Caki2 (cell line): ENCODE measurements at places on chromosomes 12 and 14.

GRCh38 chr14:89276424-89276975 lies 140.5 kb downstream of the FOXN3 start:
- DNase-seq: peak; percentile 38

GRCh38 chr12:108977360-108977759 lies 43.5 kb downstream of the SVOP start:
- no peak for DNase-seq

DNA sequence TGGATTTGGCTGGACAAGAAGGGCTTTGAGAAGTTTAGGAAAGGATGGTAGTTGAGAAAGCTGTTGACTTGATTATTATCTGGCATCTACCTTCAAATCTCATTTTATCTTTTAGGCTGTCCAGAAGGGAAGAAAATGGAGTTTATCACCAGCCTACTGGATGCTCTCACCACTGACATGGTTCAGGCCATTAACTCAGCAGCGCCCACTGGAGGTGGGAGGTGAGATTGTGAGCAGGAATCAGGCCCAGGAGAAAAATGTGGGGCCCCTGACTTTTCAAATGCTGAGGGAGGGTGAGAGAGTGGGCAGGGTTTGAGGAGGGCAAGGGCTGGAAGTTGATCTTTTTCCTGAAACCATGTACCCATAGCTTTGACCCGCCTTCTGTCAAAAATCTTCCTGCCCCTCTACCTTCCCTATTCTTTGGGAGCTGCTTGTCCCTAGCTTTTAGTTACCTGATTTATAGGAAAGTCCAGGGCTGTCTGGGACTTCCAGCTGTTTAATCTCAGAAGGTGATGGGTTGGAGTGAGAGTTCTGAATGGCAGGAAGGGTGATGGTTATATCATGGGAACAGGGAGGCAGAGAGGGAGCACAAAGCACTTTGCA lies 134.2 kb downstream of the SMOC1 start:
- DNase-seq: no peak

GRCh38 chr14:63435838-63436237 lies 107.3 kb downstream of the PPP2R5E start:
- DNase-seq: no peak

DNA sequence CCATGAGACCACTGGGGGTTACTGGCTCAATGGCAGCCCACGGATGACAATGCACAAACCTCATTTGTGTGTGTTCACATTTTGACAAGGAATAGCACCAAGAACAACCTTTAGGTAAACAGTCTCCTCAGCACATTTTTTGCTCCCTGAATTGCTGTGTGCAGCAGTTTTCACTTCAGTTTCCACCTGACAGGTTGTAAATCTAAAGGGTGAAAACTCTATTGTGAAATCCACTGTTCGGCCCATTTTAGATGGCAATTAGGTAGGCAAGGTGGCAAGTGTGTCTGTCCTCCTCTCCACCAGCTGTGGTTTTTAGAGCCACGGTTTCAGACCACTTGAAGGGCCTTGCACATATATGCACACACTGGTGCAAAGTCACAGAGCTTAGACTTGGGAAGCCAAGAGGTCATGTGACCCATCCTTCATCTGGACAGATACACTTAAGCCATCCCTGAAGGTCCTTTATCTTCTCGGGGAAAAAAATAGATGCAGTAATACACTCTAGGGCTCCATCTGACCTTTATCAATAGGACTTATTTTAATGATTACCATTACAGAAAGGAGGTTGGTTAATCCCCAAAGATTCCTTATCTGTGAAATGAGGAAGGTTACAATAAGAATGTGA lies 23.2 kb downstream of the HAL start:
- no peak for DNase-seq

DNA sequence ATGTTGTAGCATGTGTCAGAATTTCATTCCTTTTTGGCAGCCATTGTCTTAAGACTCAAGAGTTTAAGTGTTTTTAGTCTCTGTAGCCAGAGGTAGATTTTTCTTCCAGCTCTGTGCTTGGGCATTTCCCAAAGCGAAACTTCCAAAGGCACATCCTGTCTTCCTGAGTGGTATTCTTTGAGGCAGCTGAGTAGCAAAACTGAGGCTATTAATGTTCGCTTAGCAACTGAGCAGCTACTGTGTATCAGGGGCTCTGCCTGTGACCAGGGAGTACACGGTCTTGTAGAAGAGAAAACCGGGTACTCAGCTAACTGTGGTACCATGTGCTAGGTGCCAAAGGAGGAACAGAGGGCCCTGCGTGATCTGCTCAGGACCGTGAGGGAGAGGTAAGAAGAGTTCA lies 52.0 kb downstream of the ETV6 start:
- DNase-seq: no peak

DNA sequence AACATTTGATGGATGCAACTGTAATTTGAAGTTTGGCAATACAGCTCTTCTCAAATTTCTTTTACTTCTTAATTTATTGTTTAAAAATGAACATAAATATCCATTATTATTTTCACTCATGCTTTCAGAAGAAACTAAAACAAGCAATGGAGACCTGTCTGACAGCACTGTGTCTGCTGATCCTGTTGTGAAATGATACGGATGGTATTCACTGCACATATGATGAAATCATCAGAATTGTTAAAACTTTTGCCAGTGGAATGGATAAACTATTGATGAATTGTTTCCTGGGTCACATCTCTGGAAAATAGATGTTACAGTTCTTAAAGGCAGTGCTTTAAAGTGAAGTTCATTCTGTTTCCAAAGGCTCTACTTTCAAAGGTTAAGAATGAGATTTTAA lies 59.2 kb downstream of the WASHC4 start:
- DNase-seq: no peak

DNA sequence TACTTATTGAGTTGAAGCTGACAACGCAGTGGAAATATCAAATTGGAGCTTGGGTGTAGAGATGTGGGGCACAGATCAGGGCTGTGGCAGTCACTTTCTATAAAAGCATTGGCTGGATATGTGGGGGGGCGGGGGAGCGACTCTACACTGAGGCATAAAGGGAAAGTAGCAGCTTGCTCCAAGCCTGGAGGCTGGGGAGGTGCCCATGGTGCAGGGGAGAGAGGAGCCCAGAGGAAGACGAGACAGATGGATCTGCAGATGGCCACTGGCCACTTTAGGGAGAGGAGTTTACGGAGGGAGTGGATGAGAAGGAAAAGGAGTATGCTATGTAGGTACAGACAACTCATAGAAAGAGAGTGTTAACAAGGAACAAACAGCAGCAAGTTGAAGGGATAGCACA lies 13.5 kb upstream of the NGB start:
- DNase-seq: no peak

DNA sequence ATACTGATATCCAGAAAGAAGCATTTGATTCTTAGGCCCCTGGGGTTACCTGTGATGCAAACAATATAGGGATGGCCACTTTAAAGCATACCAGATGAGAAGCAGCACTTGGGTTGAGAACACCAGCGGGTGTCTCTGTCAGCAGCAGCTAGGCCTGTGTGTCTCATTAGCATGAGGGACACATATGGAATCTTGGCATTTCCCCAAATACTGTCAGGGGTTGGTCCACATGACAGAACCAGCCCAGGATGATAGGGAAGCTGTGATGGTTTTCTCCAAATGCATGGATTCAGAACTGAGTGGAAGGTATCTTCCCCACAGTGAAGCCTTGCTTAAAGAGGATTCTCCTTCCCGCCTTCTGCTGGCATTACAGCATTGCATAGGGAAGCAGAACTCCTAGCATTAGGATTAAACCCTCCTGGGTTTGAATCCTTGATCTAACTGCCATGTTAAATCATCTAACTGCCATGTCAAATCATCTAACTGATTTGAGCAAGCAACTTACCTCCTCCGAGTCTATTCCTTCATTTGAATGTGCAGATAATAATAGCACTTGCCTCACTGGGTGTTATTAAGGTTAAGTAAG lies 111.5 kb upstream of the WSCD2 start:
- no peak for DNase-seq

GRCh38 chr14:59161561-59162175 lies 26.8 kb upstream of the DAAM1 start:
- no peak for DNase-seq

GRCh38 chr14:69713209-69713781 lies 53.6 kb upstream of the SRSF5 start:
- no peak for DNase-seq

GRCh38 chr12:109027767-109028166 lies 6.9 kb upstream of the SVOP start:
- no peak for DNase-seq

DNA sequence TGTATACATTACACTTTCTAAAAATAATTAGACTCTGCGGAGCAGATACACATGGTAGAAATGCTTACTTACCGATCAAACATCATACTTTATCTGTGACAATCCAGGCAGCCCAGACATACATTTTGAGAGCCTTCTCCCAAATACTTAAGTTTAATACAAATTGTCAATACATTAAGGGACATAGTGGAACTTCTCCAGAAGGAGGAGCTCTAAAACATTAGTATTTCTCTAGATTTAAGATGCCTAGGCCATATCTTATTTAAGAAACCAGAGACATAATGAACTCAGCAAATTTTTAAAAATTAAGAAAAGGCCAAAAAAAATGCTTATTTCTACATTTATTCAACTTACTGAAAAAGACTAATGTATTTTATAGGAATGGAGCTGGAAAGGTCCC lies 16.1 kb downstream of the ACSM4 start:
- no peak for DNase-seq

DNA sequence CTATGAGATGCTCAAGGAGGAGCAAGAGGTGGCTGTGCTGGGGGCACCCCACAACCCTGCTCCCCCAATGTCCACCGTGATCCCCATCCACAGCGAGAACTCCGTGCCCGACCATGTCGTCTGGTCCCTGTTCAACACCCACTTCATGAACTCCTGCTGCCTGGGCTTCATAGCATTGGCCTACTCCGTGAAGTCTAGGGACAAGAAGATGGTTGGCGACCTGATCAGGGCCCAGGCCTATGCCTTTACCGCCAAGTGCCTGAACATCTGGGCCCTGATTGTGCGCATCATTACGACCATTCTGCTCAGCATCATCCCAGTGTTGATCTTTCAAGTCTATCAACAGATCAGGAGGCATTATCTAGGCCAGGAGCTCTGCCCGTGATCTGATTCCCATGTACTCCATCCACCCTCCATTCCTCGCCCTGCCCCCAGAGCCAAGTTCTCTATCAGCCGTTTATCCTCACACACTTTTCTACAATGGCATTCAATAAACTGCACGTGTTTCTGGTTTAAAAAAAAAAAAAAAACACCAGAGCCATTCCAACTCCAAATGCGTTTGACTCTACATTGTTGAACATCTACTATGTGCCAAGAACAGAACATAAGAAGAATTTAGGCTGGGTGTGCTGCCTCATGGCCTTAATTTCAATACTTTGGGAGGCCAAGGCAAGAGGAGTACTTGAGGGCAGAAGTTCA lies 17.5 kb downstream of the ATXN2 start:
- DNase-seq: no peak

GRCh38 chr14:20400589-20400964 lies 12.7 kb downstream of the TEP1 start:
- DNase-seq: no peak

GRCh38 chr12:113875691-113876090 lies 90.4 kb downstream of the RBM19 start:
- DNase-seq: no peak

DNA sequence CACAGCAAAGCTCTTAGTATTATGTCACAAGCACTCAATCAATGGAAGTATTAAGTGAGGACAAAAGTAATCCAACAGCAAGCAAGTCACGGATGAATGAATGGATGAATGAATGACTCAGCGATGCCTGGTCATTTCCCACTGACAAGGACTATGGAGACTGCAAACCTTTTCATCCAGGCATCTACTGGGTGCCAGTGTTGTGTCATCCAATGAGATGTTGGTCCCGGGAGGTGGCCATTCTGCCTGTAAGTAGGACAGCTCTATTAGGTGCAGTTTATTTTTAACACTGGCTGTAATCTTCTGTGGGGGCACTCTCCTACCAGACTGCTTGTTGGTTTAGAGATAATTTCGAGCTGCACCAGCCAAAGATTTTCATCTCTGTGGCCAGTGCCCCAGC lies 39.4 kb downstream of the STAB2 start:
- peak; percentile 79 for DNase-seq

DNA sequence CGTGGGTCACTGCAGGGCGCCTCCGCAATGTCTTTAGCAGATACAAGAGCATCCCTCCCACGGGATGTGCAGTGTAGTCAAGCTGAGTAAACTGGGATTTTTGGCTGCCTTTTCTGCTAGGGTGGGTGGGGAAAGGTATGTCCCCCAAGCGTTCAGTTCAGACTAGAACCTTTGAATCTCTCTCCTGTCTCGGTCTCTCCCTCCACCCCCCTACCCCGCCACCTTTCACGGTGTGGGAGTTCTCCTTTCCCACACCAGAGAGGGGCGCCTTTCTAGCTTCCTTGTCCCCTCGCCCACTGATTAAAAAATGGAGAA lies 525 bp upstream of the FAR2 start:
- DNase-seq: no peak

DNA sequence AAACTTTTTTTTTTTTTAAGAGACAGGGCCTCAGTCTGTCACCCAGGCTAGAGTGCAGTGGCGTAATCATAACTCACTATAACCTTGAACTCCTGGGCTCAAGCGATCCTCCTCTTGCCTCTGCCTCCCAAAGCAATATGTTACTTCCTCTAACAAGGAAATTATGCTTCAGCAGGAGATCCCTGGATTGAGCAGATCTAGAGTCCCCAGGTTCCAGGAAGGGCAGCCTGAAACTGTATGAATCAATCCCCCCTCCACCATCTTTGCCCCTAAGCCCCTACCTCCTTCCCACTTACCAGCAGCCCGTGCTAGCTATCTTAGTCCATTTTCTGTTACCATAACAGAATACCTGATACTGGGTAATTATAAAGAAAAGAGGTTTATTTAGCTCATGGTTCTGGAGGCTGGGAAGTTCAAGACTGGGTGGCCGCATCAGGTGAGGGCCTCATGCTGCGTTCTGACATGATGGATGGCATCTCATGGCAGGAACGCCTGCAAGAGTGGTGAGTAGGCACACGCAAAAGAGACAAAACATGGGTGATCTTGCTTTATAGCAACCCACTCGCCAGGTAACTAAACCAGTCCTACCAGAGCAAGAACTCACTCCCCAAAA lies 5.0 kb downstream of the TAMALIN start:
- DNase-seq: no peak

DNA sequence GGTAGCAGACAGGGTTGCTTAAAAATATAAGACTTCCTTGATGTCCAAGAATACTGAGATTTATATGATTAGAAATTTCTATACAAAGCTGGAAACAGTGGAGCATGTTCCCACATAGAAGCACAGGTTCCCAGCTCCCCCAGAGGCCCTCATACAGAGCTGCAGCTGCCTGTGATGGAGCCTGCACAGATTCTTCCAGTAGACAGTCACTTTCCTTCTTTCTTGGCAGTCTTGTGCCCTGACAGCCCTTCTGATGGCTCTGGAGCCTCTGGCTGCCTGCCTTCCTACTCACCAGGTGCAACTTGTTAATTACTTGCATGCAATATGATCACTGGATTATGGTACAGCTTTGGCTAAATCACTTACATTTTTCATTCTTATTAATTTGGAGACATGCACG lies 44.4 kb downstream of the BICD1 start:
- no peak for DNase-seq

- DNase-seq: no peak
These were observed 73.4 kb upstream of the ANO4 start for GRCh38 chr12:100721169-100721568.
